ENCODE measurements at places on chromosomes 6 and 20.

DNA sequence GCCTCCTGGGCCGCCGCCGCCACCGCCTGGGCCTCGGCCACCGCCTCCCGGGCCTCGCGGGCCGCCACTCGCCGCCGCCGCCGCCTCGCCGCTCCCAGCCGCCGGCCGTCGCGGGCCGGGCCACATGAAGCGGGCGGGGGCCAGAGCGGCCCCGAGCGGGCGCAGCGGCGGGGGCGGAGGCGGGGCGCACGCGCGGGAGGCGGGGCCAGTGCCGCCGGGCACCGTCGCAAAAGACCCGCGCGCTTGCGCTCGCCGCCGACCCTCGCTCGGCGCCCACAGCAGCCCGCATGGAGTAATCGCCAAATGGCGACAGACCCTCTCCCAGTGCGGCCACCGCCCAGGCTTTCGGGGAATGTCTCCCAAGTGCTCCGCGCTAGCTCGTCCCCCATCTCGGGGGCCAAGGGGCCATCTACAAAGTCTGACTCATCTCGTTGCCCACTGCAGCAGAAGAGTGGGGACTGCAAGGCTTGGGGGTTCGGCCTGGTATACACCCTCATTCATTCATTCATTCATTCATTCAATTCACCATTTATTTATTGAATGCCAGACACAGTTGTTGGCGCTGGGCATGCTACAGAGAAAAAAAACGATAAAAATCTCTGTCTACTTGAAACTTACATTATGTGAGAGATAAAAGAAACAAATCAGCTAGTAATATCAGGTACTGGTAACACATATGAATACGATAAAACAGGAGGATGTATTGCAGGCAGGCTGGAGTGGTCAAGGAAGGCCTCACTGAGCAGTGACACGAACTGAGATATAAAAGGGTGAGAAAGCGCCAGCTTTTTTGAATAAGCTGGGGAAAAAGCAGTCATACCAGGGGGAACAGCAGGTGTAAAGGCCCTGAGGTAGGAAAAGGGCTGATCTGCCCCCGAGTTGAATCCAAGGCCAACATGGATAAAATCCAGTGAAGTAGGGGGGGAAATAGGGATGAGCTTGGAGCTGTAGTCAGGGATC lies at the start of gene B4GALT5:
TSS of gene B4GALT5 (minus strand) at position 126 of the 960 bp plus-strand sequence. CDS start 188 bp downstream, outside the sequence.
- DNase-seq = peak; percentile 73

DNA sequence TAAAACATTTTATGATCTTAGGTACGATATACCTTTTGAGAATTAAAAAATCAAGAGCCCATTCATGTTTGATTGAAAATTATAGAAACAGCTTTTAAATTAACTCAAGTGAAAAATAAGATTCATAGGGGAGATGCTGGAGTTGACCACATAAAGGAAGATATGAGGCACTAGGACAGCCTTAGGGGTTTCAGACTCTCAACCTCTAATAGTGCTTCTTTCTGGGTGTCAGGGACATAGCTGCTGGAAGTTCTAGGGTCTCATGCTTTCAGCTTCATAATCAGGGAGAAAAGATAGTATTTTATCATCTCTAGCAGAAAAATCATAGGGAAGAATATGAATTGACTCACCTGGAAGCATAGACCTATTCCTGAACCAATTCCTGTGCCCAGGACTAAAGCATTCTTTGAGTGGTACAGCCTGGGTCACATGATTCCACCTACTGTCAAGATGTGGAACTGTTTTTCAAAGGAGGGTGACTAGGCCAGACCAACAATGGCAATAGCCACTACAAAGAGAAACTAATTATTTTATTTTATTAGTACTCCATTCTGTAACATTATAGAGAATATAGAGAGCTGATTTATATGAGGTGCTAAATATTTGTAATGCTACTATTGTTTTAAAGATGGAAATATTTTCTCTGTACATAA lies 27.8 kb upstream of the CENPW start:
- no peak for DNase-seq

- no peak for DNase-seq
Measured at GRCh38 chr20:40532103-40532502, 156.9 kb downstream of the MAFB start.

- no peak for DNase-seq
Measured at GRCh38 chr20:931401-931800, 15.3 kb upstream of the ANGPT4 start.

GRCh38 chr6:67639161-67639560 lies 995.9 kb upstream of the ADGRB3 start:
- no peak for DNase-seq

GRCh38 chr6:77124604-77125003 lies 338.7 kb downstream of the HTR1B start:
- DNase-seq = no peak

DNA sequence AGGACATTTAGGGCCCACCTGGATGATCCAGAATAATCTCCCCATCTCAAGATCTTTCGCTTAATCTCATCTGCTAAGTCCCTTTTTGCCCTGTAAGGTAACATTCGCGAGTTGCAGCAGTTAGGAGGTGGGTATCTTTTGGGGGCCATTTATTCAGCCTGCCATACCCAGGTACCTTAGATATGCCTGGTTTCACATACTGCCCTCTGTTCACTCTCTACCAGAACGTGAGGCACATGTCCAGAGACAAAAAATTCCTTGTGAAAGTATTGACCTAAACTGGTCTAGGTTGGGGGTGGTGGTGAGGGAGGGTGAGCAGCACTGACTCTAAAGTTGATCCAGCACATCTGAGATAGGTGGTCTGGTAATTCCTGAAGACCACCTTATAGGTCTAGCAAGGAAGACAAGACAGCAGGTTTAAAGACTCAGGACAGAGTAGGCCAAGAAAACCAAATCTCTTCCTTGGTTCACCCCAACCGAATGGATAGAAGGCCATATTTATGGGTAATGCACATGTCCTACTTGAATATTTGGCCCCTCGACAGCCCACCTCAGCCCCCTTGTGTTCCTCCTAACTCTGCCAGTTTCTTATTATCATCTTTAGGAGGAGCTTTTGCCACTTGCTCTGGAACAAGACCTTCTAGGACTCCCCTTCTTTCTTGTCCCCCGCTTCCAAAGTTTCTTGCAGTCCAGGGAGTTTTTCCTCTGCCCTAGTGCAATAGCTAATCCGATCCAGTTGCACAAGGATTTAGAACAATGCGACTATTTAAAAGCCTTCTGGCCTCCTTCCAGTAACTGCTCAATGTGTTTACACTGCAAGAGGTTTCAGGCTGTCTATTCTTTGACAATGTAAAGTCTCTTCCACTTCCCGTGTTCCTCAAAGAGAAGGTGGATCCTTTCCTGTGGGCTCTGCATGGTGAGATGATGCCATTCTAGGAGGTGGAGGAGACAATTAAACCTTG lies 213.0 kb upstream of the LAMP5 start:
- DNase-seq = no peak

DNA sequence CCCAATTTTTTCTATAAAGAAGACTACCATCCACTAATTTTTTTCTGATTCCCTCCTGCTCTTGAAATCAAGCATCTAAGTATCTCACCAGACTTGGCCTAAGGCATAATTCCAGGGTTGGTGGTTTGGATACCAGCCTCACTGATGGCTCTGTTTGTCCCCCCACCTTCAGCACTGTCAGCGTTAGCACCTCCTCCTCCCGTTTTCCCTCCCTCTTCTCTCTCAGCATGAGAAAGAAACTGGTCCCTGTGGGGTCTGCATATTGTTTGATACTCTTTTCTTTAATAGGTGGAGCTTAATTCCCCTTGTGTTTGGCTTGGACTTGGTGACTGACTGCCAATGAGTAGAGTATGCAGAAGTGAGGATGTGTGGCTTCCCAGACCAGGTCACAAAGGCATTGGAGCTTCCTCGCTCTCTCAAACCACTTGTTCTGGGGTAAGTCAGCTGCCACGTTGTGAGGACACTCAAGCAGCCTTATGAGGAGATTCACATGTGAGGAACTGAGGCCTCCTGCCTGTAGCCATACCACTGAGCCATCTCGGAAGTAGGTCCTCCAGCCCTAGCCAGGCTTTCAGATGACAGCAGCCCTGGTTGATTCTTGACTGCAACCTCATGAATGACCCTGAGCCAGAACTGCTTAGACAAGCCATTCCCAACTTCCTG lies 65.2 kb downstream of the RIOK1 start:
- no peak for DNase-seq

GRCh38 chr6:12973386-12973785 lies 256.8 kb downstream of the PHACTR1 start:
- no peak for DNase-seq

- no peak for DNase-seq
Measured at GRCh38 chr6:119960036-119960435, 610.5 kb upstream of the MAN1A1 start.

- DNase-seq = no peak
Measured at GRCh38 chr20:77231-77630, 10.2 kb upstream of the DEFB125 start.

GRCh38 chr6:20340068-20340848 lies 61.4 kb upstream of the E2F3 start:
- DNase-seq = no peak

DNA sequence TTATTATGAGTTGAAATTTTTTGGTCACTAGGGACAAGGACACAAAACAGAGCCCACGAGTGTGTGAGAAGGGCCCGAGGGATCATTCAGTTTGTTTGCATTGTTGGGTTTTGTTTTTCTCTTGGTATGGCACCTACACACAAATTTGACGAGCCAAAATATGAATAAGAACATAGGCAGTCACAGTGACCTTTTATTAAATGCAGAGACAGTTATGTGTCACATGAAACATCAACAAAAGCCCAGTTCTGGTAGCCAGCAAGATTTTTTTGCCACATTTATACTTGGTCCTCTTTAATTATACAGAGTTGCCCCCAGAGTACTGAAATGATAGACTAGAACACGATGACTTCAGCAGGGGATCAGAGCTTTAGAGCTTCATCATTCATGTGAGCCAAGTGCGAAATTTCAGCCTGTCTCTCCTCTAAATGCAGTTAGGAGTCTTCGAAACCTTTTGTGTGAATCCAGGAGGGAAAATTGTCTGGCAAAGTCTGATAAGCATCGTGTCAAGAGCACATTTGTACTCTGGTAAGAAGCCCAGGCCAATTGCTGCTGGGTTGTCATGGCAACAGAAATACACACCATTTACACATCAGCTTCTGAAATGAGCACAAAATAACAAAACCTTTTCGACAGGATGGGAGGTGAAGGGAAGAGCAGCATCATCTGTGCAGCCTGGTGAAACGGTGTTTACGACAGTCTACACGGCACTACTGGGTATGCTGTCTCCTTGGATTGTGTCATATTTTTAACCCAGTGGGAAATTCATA lies 79.2 kb upstream of the RIPOR2 start:
- DNase-seq = no peak

- DNase-seq = no peak
Measured at GRCh38 chr6:2794171-2794730, 29.1 kb downstream of the WRNIP1 start.

DNA sequence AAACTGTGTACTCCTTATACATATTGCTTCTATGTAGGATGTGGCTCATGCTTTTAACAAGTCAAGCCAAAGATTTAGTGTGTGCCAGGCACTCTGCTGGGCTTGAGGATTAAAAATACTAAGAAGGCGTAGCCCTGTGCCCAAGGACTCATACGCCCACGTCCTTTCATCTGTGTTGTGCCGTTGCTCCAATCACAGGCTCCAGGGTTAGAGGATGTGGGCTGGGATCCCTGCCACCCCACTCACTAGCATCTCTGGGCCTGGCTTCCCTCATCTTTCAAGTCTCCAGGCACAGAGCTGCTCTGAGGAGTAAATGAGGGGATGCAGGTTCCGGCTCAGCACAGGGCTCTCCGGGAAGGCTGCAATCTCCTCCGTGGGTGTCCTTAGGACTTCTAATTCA lies 214.2 kb downstream of the SYNDIG1 start:
- no peak for DNase-seq

GRCh38 chr20:38875175-38875993 lies 50.8 kb upstream of the FAM83D start:
- DNase-seq = no peak

DNA sequence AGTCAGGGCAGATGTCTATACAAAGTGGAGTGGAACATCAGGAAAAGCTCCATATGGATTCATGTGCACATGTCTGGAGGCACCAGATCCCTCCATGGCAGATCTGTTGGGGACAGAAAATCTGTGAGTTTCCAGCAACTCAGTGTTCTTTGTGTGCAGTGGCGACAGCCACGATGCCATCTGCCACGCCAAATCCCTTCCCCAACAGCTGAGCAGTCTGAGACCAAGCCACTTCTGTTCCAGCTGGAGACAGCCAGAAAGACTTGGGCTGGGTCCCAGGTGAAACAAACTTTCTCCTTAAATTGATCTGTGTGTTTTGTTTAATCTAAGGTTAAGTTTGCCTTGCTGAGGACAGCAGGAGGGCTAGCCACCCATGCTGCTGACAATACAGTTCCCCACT lies 22.9 kb downstream of the FKBP1A start:
- no peak for DNase-seq

DNA sequence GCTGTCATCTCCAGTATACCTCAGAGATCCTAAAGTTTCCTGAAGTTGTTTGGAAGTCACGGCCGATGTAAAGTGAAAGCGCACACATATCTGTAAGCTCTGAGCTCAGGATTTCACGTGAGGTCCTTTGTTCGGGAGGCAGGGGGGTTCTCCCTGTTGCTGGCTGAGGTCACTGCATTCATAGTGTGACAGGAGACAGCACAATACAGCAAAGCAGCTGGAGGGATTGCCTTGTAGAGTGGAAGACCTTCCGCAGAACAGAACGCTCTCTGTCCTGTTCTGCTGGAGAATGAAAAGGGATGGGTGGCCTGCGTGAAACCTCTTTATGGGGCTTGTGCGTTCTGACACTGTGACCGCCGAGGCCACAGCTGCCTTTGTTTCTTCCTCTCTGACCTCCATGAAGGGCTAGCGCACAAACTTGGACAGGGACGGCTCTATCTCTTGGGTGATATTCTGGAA lies 13.4 kb upstream of the SERPINB1 start:
- no peak for DNase-seq

DNA sequence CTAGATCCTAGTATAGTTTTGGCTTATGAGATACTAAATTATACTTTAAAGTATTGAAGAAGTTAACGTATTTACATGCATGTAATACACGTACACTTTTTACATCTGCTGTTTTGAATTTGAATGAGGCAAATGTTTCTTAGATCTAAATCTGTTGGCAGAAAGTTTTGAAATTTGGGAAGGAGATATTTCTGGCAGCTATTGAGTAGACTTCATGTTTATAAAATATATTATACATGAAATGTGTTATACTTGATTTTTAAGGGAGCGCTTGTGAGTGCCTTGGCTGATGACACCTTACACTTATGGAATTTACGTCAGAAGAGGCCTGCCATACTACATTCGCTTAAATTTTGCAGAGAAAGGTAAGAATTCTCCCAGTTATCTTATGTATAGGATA lies 34.7 kb downstream of the STXBP5 start:
- DNase-seq = no peak

GRCh38 chr6:423799-424345 lies 32.3 kb downstream of the IRF4 start:
- DNase-seq = no peak

- peak; percentile 50 for DNase-seq
Measured at GRCh38 chr6:99588618-99589289, 17.9 kb upstream of the PRDM13 start.
